ENCODE measurements at places on chromosomes 2 and 18.

- DNase-seq: no peak
Measured at GRCh38 chr2:84700006-84700405, 180.9 kb downstream of the TRABD2A start.

- DNase-seq: no peak
Measured at GRCh38 chr2:43020990-43021669, 205.3 kb downstream of the ZFP36L2 start.

DNA sequence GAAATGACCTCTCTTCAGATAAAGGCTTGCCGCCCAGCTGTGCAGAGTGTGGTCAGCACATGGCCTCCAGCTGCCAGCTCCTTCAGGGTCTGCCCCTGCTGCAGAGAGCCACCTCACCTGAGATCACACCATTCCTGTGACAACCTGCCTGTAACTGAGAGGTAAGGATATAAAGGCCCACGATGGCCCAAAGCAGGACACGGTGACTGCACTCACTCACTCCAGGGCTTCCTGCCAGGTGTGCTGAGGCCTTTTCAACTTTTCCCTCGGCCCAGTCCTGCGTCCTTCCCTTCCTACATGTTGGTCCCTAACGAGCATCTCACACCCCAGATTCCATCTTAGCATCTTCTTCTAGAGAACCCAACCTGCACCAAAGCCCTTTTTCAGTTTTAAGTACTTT is 36.2 kb downstream of the ANKRD44 start:
- DNase-seq: no peak

GRCh38 chr2:170711196-170711773 is 3.9 kb upstream of the SP5 start:
- DNase-seq: no peak

GRCh38 chr2:67996772-67997527 is 65.9 kb downstream of the C1D start:
- peak; percentile 12 for DNase-seq

DNA sequence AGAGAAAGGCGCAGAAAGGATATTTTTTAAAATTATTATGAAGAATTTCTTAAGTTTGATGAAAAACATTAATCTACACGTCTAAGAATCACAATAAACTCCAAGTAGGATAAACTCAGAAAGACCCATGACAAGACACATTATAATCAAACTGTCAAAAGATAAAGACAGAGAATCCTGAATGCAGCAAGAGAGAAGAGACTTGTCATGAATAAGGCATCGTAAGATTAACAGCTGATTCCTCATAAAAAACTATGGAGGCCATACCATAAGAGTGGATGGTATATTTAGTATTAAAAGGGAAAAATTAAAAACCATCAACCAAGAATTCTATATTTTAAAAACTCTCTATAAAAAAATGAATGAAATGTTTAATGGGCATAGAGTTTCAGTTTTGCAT is 39.1 kb downstream of the SRBD1 start:
- no peak for DNase-seq

DNA sequence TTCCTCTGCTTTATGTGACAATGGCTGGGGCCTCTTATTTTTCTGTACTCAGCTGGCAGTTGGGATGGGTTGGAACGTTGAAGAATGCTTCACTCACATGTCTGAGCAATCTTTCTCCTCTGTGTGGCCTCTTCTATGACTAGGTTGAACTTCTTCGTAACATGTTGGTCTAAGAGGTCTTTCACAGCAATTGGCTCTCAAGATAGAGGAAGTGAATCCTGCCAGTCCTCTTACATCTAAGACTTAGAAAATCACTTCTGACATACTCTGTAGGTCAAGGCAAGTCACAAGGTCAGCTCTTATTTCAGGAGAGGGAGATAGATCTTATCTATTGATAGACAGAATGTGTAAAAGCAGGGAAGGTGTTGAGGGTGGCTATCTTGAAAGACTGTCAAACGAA is 174.1 kb downstream of the NYAP2 start:
- no peak for DNase-seq

GRCh38 chr2:24969784-24970183 is 2.0 kb downstream of the DNAJC27 start:
- DNase-seq: no peak

- peak; percentile 86 for DNase-seq
Measured at GRCh38 chr18:65235966-65236624, 514.7 kb upstream of the CDH7 start.

- peak; percentile 70 for DNase-seq
Measured at GRCh38 chr2:30666266-30666874, 140.9 kb downstream of the CAPN13 start.

DNA sequence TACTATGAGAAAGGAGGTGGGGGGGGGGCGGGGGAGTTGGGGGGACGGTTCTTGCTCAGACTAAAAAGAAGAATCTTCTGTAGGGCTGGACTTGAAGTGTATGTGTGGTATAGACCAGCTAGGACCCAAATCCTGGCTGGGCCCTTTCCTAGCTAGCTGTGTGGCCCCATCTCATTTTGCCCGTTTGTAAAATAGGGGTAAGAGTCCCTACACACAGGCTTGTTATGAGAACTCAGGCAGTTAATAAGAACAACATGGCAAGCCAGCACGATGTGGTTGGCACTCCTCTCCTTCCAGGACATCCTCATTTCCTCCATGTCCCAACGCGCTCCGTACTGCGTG is 1.1 kb downstream of the EVA1A start:
- no peak for DNase-seq

DNA sequence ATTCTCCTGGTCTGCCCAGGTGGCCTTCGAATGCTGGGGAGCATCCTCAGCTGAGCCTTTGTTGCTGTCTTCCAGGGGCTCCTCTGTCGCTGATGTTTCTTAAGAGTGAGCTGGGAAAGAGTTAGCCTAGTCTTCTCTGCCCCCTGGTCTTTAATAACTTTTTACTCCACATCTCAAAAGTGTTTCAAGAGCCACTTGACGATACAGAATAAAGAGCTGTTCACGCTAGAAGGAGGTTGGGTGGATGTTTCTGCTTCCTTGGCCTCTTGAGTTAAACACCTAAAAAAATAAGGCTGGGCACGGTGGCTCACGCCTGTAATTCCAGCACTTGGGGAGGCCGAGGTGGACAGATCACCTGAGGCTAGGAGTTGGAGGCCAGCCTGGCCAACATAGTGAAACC is 2.8 kb upstream of the BUB1 start:
- no peak for DNase-seq

All from kidney capillary endothelial cell (primary cell).